ENCODE measurements at places on chromosomes 11 and 22. TPM values are rescaled to one million over a fixed set of nuclear protein-coding genes. Genes with fewer than 3 reads are reported as not detected.

DNA sequence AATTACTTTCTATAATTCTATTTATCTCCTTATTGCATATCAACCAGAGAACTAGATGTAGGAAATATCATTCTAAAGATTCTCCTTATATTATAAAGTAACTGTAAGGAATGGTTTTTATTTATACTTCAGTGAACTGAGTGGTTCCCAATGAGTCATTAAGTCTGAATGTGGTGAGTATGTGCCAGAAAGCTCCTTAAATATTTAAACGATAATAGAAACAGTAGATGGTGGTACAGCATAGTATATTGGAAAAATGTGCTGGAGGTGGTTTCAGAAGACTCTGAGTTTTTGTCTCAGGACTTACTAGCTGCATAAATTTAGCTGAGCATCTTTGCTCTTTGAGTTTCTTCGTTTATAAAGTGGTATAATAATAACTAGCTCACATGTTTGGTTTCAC, 653.5 kb downstream of the FAM181B start:
- no peak for DNase-seq

GRCh38 chr11:111502611-111503010, 9.6 kb downstream of the BTG4 start:
- DNase-seq, result no peak

The APOL4 gene
- 8.5 TPM for total RNA-seq

The CCDC116 gene
- total RNA-seq, result 1.6 TPM

The FGF3 gene
- not detected for total RNA-seq
